ENCODE measurements at places on chromosomes 3 and 15. TPM values are rescaled to one million over a fixed set of nuclear protein-coding genes. Genes with fewer than 3 reads are reported as not detected.

GABRR3 gene
- not detected for total RNA-seq

- no peak for DNase-seq
Measured at GRCh38 chr15:82952158-82953081, at the start of gene HOMER2. HOMER2 (minus strand) TSS chr15:82952720; CDS start chr15:82952535, 185 bp downstream.

DNA sequence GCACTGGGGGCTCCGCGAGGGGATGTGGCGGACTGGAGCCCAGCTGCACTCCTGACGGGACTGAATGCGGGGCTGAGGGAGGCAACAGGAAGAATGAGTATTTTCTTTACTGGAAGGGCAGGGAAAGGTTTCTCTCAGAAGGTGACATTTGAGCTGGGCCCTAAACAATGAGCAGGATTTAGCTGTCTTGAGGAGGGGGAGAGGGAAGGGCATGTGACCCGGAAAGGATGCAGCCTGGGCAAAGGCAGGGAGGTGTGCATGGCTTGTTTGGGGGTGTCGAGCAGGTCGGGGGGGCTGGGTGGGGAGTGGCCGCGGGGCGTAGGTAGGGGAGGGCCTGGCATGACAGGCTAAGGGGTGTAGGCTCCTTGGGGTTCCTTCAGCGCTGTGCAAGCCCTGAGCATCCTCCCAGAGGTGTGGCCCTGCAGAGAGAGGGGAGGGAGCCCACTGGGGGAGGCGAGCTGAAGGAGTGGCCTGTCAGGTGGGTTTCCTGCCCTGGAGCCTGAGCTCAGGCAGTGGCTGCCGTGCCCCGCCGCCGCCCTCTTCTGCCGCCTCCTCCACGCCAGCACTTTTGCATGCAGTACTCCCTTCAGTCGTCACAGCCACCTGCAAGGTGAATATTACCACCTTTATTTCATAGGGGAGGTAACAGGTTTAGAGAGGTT, 17.2 kb upstream of the ANKDD1A start:
- DNase-seq: no peak

DNA sequence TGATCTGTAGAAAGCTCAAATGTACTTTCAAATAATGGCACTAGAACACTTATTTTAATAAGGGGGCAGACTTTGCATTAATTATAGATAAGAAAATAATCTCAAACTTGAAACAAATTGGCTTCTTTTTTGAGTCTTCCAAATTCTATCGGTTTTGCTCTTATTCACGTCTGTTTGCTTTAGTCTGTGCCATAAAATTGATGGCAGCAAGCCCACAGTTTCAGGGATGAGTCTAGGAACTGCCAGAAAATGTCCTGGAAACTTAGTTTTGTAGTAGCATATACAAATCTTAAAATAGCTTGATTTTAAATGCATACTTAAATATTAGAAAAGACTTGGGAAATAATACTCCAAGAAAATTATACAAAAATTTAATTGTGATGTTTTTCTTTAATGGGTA, 39.7 kb downstream of the BCHE start:
- DNase-seq: no peak

DNA sequence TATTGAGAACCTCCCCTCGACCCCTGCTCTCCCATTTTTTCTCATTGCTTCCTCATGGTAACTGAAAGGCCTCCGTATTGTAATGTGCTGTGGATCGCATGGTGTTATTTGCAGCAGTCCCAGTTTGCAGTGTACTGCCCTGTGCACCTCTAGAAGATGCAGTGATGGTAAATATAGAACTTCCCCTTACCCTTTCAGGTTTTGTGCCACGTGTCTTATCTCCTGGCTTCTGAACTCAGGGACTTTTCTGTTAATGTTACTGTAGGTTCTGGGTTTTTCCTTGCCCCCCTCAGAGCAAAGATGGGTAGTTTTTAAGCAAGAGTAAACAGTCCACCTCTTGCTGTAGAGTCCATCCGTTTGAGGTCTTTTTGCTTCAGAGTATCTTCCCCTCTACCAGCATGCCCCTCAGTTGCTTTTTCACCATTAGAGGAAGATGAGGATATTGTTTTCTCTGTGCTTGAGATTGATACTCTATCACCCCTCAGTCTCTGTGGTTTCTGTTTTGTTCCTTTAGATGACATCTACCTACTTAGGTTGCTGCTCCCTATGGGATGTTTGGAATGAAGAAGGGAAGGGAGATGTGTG, 22.4 kb downstream of the CHD2 start:
- DNase-seq: no peak

DOCK3 gene
- total RNA-seq: 0.26 TPM

DNA sequence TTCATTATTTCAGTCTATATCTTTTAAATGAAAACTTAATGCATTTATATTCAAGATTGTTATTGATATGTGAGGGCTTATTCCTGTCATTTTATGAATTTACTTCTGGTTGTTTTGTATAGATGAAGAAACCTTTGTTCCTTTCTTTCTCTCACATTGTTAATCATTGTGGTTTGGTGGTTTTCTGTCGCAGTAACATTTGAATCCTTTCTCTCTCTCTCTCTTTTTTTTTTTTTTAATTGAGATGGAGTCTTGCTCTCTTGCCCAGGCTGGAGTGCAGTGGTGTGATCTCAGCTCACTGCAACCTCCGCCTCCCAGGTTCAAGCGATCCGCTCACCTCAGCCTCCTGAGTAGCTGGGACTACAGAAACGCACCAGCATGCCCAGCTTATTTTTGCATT, 22.1 kb downstream of the AGBL1 start:
- no peak for DNase-seq

DNA sequence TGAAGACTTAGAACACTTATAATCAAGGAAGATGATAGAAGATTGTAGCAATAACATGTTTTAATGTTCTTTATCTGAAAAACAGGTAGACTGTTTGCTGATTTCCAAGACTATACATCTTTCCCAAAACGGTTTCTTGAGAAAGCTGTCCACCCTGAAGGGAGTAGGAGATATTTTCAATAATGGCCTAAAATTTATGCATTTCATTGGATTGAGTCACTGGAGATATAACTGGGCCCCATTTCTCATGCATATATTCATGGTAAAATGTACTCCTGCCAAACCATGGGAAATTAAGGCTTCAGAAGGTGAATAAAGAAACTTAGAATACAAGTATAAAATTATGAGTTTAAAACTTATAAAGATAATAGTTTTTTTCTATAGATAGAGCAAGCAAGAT, 143.9 kb downstream of the LSAMP start:
- no peak for DNase-seq

SENP8 gene
- total RNA-seq: 1.1 TPM

DNA sequence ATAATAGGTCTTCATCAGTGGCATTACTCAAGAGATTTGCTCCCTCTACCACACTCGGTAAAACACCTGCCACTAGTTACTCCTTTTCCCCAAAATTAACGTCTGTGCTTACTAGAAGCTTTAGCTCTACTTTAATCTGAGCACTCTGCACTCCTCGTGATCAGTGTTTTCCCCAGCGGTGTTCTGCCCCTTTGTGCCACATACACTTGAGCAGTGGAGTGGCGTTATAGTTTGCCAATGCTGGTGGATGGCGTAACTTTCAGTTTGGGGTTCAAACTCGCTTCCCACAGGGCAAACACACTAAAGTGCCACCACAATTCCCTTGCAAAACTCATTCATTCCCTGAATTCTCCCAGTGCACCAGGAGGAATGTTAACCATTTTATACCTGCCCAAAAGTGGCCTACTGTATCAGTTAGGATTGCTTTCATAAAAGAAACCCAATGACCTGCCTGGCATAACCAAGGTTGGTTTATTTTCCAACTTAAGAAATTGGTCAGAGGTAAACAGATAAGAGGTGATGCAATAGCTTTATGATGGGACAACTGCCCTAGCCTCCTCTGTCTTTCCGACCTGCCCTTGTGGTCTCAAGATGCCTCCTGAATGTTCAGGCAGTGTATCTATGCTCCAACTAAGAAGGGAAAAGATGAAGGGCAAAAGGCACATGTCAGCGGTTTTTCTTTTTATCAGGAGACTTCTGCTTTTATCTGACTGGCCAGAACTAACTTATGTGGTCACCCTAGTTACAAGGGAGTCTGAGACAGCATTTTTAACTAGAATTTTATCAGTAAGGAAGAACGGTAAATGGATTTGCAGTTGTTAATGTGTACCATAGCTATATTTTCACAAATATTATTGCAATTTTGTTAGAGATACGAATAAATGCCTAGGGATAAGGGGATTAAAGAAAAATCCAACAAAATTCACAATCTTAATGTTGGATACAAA, 83.9 kb downstream of the FSIP1 start:
- DNase-seq: no peak
